ENCODE measurements at places on chromosomes 7 and 10. TPM values are rescaled to one million over a fixed set of nuclear protein-coding genes. Genes with fewer than 3 reads are reported as not detected.

- no peak for DNase-seq
Measured at GRCh38 chr10:106560925-106561640, 603.4 kb downstream of the SORCS1 start.

GRCh38 chr7:112789817-112790585 is at the start of gene TMEM168:
TSS of gene TMEM168 (minus strand) at chr7:112790393. CDS start at chr7:112784825, 5,568 bp downstream.
- peak; percentile 39 for DNase-seq

DNA sequence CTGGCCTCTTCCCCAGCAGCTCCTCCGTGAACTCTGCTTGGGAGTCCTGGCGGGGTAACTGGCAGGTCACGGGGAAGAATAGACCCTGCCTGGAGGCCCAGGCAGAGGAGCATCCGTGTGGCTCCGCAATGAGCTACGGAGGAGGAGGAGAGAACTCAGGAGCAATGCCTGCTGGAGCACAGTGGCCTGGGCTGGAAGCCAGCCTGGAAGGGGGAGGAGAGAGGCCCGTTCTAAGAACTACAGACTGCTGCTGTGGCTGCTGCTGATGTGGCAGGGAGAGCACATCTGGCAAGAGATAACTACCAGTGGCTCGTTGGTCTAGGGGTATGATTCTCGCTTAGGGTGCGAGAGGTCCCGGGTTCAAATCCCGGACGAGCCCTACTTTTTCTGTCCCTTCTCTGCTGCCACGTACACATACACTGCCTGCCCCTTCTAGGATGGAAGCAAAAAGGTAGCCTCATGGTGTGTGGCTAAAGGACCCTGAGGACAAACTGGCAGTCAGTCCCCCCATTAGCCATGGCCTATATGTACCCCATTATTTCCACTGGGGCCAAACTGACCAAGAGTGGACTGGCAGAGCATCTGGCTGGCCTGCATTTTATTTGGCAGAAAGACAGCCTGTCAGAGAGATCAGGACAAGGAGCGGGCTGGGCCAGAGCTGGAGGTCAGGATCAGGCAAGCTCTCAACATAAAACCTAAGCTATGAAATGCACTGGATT is 7.7 kb upstream of the OPN1SW start:
- no peak for DNase-seq

GRCh38 chr7:35526645-35527044 is 168.3 kb downstream of the HERPUD2 start:
- DNase-seq, result no peak

Gene MAGI2
- 6.7 TPM for total RNA-seq

Gene CPA1
- not detected for total RNA-seq

Gene HOXA7
- 17.7 TPM for total RNA-seq

Measured in glomerular endothelial cell (primary cell).